ENCODE measurements at places on chromosomes 16 and 17. TPM values are rescaled to one million over a fixed set of nuclear protein-coding genes. Genes with fewer than 3 reads are reported as not detected.

GRCh38 chr17:66098040-66098439 lies 93.9 kb downstream of the CEP112 start:
- no peak for DNase-seq

Gene SCN4A
- total RNA-seq, result 0.14 TPM

Gene SALL1
- total RNA-seq, result not detected

GRCh38 chr17:60089096-60089806 lies 10.5 kb upstream of the HEATR6 start:
- DNase-seq, result no peak

GRCh38 chr17:77899498-77899897 lies 59.0 kb upstream of the TNRC6C start:
- no peak for DNase-seq

Gene CDK3
- 7.4 TPM for total RNA-seq

DNA sequence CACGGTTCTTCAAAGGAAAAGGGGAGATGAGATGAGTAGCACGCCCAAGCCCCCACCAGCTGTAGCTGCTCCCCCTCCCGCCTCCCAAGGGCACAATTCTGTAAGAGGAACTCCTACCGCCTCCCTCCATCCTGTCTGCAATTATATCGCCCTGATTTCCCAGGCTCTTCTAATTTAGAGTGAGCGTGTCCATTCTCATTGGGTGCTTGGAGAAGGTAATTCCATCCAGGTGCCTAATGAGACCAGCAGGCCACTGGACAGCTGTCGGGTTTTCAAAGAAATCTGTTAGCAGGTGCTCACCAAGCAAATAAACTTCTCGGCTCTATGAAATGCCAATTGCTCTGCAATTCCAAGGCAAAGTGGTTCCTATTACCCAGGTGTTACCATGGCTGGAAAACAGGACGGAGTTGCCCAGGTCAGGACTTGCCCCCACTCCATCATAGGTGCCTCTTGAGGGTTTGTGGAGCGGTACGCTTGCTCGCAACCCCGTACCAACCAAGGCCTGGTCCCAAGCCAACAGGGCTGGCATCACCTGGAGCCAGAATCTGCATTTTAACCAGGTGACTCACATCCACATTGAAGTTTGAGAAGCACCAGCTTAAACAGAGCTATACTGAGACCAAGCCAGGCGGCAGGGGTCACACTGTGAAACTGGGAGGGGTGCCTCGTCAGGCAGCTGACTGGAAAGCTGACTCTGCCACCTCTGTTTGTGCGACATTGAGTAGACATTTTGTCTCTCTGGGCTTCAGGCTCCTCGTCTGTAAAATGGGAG lies 16.5 kb upstream of the MEAK7 start:
- DNase-seq, result no peak

DNA sequence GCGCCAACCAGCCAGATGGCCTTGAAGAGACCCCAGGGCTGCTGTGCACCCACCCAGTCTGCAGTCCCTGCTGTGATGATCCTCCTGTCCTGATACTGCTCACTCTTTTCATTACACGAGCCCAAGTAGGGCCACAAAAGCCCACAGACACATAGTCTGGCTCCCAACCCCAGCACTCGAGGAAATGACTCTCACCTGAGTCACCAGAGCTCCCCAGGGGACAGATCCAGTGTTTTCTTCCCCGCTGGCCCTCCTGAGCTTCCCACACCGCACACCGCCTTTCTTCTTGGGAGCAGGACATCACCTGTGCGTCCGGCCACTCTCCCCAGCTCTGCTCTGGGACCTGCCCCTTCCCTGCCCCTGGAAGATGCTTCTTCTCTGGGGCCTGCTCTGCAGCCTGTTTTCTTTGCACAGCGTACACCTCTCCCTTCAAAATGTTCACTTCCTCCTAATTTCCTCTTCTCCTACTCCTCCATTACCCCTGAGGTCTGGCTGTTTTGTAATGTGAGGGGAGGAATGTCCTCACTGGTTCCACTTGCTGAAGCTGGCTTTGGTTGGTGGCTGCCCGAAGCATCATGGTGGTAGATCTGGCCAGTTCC lies 2.0 kb upstream of the SCN4A start:
- DNase-seq, result no peak

Gene SLC9A5
- 6.4 TPM for total RNA-seq

GRCh38 chr17:9195961-9196670 lies 174.8 kb downstream of the NTN1 start:
- no peak for DNase-seq

DNA sequence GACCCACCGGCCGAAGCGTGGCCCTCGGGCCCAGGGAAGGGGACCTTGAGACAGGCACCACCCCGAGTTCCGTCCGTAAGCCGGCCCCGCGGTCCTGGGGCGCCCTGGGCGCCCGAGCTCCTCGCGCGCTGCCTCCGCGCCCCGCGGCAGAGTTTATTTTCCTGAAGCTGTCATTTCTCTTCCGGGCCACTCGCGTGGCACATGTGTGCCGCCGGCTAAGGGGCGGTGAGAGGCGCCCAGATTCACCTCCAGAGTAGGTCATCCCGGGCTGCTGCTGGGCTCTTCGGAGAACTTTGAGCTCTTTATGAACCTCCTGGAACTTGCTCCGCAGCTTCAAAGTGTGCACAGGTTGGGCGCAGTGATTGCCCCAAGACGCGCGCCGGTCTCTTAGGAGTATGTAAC lies 489 bp downstream of the ZC3H18 start:
- no peak for DNase-seq

DNA sequence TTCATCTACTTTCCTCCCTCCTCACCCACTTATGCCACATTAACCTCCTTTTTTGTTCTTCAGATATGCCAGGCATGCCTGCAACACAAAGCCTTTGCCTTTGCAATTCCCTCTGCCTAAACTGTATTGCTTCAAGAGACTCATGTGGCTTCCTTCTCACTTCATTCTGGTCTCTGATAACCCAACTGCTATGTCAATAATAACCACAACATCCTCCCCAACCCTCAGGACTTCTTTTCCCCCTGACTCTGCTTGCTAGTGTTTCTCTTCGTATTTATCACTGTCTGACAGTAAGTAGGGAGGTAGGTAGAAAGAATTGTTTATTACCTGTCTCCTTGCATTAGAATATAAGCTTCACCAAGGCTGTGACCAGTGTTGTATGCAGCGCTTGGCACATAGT lies 22.4 kb downstream of the RBL2 start:
- DNase-seq, result peak; percentile 40

DNA sequence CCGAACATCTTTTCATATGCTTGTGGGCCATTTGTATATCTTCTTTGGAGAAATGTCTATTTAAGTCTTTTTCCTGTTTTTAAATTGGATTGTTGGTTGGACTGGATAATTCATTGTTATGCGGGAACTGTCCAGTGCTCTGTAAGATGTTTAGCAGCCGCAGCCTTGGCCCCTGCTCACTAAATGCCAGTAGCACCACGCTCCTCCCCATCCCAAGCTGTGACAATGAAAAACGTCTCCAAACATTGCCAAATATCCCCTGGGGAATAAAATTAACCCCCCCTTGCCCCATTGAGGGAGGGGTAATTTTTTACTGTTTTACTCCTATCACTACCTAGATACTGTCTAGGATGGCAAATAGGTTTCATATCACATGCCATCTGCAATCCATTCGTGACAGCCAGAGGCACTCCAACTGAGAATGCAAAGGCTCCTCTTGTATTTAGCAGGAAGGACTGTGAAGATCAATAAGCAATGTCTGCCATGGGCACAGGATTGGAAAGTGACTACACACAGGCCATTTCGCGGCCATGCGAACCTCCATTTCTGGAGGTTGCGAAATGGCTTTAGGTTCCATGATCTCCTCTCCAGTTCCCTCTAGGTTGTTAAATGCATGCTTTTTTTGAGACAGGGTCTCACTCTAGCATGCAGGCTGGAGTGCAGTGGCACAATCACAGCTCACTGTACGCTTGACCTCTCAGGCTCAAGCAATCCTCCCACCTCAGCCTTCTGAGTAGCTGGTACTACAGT lies 9.3 kb downstream of the PLXDC1 start:
- DNase-seq, result no peak

Gene ARL5C
- total RNA-seq, result 0.07 TPM

Gene TBC1D3D
- 1.5 TPM for total RNA-seq

GRCh38 chr16:85101956-85102630 lies 10.2 kb downstream of the CIBAR2 start:
- no peak for DNase-seq

DNA sequence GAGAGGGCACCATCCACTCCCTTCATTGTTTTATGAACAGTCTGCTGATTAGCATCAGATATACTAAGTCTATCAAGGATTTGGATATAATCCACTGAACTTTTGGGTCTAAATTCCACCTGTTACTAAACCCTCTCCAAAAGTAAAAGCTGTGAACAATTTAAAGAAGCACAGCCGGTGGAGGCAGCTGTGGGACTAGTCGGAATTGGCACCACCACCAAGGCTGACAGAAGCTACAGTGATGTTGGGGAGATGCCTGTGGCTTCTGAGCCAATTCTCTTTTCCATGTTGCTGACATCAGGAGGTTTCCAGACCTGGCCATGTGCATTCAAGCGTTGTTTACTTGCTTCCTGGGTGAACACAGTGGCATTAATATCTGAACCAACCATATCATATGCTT lies 679.0 kb upstream of the CA10 start:
- DNase-seq, result no peak

Gene EPN3
- total RNA-seq, result not detected

DNA sequence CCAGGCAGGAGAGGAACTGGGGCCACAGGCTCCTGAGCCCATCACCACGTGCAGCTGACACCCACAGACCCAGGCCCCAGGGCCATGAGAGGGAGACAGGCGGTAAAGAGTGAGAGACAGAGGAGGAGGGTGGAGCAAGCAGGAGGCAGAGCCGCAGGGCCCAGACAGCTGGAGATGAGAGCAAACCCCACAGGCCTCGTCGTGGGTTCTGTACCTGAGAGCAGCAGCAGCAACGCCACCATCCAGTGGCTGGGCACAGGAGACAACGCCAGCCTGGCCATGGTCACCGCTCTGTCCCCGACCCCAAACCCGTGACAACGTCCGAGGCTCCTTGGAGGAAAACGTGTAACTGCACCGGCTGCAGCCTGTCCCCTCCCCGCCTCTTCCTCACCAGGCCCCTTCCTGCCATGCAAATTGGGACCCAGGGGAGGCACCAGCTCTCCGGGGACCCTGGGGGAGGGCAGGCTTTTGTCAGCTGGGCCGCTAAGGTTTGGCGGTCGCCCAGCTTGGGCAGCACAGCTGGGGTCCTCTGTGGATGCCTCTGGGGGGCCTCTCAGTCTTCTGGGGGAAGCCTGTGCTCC lies at the start of gene CD79B:
TSS of gene CD79B (minus strand) at position 351 of the 581 bp plus-strand sequence. CDS start at position 281, 70 bp downstream.
- DNase-seq, result peak; percentile 23

Measured in activated T-helper 2 cell treated with anti-CD3 and anti-CD28 coated beads, Interferon-gamma antibody, Interleukin-2, Interleukin-4, amounts not matched to agents 10 μg/mL and 5 μg/mL and 100 μg/mL, durations not matched to agents 14 hours and 24 hours and 36 hours (primary cell).